Activated naive CD4-positive, alpha-beta T cell treated with anti-CD3 and anti-CD28 coated beads for 36 hours (primary cell): ENCODE measurements at places on chromosomes 5 and 9. TPM values are rescaled to one million over a fixed set of nuclear protein-coding genes. Genes with fewer than 3 reads are reported as not detected.

GRCh38 chr5:169299663-169300467, 1.1 kb downstream of the SLIT3 start:
- H3K4me3 ChIP-seq, result no peak overlapping the region
- peaks cover 49% of the 10 kb centered on the region for H3K27me3 ChIP-seq
- no peak overlapping the region for H3K27ac ChIP-seq
- H3K4me1 ChIP-seq, result peaks cover 14% of the 10 kb centered on the region
- no peaks in the 10 kb centered on the region for H3K36me3 ChIP-seq

DNA sequence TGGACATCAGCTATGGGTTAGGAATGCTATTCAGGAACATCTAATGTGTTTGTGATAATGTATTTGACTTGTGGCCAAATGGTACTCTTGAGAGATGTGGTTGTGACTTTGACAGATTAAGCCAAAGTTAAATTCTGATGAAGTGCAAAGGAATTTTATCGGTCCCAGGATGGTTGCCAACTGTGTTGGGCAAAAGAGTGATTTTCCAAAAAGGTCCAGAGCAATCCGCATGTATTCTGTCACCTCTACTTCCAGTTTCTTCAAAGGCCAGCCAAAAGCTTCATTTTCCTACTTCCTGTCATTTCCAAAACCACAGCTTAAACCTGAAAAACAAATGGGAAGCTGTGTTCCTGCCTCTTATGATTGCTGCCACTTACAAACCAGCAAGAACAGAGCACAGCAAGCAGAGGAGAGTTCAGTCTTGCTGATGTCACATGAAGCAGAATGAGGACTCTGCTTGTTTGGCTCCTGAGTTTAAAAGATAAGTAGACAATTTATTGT, 59.8 kb downstream of the MARCHF3 start:
- H3K4me3 ChIP-seq, result no peak overlapping the region
- no peak overlapping the region for H3K27ac ChIP-seq
- DNase-seq, result no peak
- H3K4me1 ChIP-seq, result peaks cover 29% of the 10 kb centered on the region
- H3K36me3 ChIP-seq, result peaks cover 1% of the 10 kb centered on the region
- no peaks in the 10 kb centered on the region for H3K27me3 ChIP-seq

The FBXL7 gene
- total RNA-seq, result not detected

The CEP120 gene
- total RNA-seq, result 39.2 TPM

The BTNL3 gene
- not detected for total RNA-seq

The PCDHGA10 gene
- 0.05 TPM for total RNA-seq
